ENCODE measurements at places on chromosomes 5 and 9.
A peak's percentile ranks its signal among the peaks of the same experiment; 100 is the strongest.

DNA sequence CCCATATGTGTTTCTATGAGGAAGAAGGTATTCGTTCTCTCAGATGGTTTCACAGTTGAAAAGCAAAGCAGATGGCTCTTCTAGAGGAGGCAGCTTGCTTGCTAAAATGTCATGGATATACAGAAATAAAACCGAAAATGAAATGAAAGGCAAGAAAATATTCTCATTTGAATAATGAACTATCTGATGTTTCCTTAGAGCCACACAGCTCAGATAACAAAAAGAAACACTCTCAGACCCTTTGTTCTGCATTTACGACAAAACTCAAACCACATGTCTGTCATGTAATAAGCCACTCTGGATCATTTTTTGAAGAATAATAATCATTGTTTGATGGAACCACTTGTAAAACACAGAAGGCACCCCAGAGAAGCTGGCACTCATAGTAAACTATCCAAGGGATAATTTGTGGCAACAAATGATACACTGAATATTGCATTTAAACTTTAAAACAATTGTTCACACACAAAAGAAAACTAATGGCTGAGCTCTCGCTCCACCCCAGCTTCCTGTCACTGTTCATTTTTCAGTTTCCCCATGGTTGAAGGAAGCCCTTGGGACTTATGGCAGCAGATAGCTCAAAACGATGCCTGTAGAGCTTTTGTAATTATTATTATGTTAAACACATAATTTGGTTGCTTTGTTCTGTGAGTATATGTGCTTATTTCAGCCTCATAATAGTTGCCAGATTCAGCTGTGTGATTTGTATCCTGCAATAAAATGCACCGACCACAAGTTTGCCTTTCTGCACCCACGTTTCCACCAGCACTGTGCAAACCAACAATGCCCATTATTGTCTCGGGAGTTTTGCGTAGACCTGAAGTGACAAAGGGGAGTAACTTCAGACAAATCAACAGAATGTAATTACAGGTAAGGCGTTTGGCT, 256.0 kb downstream of the TMEM167A start:
- DNase-seq: no peak

DNA sequence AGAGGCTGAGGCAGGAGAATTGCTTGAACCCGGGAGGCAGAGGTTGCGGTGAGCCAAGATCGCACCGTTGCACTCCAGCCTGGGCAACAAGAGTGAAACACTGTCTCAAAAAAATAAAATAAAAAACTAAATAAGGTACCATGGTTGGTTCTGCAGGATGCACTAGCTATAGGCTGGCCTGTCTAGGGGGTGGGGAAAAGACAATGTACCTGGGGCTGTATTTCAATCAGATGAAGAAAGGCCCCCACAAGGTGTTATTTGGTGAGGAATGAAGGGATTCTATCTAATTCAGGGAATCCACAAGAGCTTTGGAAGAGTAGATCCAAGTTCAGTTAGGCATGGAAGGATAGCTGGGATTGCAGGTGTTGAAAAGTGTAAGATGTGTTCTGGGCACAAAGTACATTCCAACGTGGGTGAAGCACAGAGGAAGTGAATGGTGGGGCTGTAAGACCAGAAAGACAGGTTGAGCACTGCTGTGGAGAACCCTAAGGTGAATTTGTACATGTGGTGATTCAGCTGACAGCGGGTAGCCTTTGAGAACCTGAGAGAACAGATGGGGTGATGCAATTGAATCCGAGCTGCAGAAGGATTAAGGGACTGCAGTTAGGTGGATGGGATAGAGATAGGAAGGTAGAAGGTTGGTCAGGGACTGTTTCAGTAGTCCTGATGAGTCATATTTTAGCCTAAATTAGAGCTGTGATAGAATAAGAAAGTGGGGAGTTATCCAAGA, 71.8 kb downstream of the CAST start:
- peak; percentile 9 for DNase-seq

DNA sequence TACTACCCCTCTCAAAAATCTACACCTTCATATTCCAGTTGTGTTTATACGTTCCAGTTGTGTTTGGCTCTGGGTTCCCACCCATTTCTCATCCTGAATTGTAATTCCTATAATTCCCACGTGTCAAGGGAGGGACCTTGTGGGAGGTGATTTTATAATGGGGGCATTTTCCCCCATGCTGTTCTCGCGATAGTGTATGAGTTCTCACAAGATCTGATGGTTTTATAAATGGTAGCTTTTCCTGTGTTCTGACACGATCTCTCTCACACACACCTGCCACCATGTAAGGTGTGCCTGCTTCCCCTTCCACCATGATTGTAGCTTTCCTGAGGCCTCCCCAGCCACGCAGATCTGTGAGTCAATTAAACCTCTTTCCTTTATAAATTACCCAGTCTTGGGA, 108.5 kb upstream of the ADAMTS16 start:
- no peak for DNase-seq

DNA sequence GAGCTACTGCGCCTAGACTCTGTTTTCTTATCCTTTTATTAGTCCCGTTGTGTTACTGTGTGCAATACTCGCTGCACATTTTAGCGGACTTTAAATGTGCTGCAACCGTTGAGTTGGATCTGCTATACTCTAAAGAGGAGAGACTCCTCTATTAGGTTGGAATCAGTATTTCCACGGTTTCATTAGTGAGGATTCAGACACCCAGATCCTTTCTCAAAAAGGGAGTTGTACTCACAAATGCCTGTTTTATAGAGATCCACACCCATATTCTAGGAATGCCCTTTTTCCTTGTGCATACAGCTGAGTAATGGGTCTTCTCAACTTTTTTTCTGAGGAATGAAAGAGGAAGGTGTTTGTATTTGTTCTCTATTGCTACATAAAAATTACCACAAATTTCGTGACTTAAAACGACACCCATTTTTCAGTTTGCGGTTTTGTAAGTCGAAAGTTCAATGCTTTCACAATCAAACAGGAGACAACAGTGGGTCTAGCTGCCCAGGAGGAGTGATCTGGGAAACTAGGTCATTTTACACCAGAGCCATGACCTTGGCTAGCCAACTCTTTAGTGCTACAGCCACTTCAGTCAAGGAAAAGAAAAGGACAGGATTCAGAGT, 52.8 kb upstream of the SLC44A1 start:
- no peak for DNase-seq

GRCh38 chr5:139974661-139975060, 68.4 kb downstream of the NRG2 start:
- no peak for DNase-seq

DNA sequence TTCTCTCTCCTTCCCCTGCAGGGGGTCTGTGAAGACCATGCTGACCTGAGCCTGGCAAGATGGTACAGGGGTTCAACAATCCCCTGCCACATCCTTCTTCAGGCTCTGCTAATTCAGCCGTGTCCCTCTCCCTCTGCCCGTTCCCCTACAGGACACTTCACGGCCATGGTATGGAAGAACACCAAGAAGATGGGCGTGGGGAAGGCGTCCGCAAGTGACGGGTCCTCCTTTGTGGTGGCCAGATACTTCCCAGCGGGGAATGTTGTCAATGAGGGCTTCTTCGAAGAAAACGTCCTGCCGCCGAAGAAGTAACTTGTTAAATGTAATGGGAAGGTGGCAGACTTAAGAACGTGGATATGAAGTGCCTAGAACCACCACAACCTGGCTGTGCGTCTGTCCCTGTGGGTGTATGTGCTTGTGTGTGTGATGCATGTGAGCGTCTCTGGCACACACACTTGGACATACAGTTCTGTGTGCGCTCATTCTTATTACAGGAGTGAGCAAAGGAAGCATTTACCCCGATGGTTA, 6.9 kb upstream of the CCIN start:
- DNase-seq: no peak

DNA sequence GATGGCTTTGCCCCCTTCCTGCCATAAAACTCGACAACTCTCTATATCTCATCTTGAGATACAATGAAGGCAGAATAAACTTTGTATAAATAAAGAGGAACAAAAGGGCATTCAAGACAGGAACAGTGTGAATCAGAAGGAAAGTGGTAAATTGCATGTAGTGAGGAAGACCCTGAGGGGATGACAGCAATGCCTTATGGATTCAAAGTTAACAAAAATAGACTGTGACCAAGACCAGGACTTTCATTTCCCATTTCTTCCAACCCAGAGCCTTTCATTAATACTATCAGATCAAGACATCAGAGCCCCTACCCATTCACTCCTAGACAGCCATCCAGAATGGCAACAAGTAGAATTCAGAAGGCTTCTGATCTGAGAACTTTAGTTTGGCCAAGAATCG, 46.4 kb upstream of the ZNF462 start:
- DNase-seq: no peak

GRCh38 chr9:92669527-92669889, 423 bp downstream of the IPPK start:
- DNase-seq: no peak

DNA sequence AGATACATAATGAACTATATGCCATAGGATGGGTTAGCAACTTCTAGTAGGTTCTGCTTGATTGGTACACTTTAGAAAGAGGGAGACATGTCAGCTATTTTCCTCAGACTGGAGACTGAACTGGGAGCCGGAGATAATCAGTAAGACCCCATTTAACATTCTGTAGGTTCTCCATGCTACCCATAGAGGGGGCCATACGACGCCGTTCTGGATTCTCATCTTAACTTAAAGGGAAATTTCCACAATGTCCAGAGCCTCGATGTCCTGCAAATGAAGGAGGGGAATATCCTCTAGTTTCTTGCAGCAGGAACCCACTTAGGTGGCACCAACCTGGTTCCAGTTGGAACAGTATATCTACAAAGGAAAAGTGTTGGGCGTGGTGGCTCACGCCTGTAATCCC, 22.3 kb upstream of the NPM1 start:
- peak; percentile 8 for DNase-seq

GRCh38 chr9:69593301-69593700, 78.9 kb downstream of the APBA1 start:
- no peak for DNase-seq

DNA sequence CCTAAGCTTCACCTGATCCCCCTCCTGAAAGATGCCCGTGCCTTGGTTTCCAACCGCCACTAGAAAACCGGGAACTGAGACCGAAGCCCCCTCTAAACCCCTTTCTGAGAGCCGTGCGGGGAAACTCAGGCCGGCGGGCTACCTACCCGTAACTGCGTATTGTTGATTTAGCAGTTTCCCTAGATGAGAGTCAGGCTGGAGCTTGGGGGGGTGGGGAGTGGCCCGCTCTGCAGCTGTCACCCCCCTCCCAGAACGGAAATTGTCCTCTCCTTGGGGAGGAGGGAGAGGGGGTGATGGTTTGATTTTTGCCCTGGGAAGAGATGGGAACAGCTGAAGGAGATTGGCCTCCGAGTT, 2.5 kb downstream of the CXXC5 start:
- no peak for DNase-seq

GRCh38 chr9:739362-739761, 102.1 kb upstream of the DMRT1 start:
- DNase-seq: no peak

GRCh38 chr5:172952034-172952511, 7.2 kb upstream of the RPL26L1 start:
- peak; percentile 87 for DNase-seq

DNA sequence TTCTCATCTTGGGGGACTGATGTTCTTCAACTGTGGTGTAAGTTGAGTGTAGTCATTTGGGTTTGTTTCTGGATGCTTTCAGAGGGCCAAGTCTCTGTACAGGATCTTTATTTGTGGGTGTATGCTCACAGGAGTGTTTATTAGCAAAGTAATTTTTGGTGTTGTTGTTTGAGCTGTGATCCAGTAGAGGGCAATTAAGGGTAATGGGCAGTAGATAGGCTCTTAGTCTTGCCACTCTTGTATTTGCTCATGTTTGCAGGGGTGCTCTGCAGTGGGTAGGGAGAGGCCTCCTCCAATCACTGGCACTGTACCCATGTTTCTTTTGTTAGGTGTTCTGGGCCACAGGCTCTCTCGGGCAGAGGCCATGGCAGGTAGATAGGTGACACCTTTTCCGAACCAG, 45.9 kb upstream of the ITGA2 start:
- DNase-seq: no peak

- DNase-seq: no peak
These were observed 17.8 kb downstream of the PHF2 start for GRCh38 chr9:93594041-93594756.

DNA sequence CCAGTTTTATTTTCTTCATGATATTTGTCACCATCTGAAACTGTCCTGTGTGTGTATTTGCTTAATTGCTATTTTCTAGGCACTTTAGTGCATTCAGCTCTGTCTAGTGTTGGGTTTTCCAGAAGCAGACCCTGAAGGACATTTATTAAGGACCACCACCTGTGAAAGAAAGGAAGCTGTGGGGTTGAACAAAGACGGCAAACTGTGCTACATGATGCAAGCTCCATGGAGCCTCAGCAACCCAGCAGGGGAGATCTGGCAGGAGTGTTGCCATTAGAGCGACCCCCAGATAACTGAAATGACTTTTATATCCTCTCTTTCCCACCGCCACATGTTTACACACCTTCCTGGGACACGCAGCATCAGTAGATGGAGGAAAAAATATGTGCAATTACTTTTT, 125.5 kb downstream of the GABRB2 start:
- DNase-seq: no peak

Measured in fibroblast of upper back skin (primary cell).